Activated CD4-positive, CD25-positive, alpha-beta regulatory T cell (primary cell): ENCODE measurements at places on chromosomes 3 and 15.

- DNase-seq: no peak
Measured at GRCh38 chr15:95281470-95281869, 1049.0 kb upstream of the NR2F2 start.

DNA sequence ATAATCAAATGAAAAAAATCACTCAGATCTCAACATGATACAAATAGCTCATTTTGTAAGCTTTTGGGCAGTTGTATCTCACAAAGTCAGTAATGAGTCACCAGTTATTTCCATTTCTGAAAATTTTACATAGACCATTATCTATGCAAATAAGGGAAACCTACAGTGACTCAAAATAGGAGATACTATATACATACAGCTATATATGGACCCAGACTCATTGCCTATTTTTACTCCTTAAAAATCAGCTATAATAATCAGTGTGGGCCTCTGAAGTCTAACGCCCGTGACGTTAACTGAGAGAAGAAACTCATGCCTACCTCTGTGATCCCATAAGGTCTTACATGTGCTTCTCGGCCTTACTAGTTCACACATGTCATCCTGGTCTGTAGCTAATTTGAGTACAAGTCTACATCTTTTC, 31.6 kb downstream of the LRIG1 start:
- no peak for DNase-seq

DNA sequence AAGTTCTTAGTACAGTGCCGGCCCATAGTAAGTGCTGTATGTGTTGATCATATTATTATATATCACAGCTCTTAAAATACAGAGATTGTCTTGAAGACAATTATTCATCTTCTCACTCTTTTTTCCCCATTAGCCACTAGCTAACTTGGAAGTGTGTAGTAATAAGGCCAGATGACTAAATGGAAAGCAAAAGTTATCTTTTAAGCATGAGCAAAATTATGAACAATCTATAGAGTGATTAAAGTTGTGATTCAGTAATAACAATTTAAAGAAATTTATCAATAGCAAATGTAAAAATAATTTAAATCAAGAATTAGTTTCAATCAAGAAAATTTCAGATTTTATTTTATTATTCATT, 630.9 kb upstream of the TBL1XR1 start:
- no peak for DNase-seq

GRCh38 chr3:24846286-24846860, 351.7 kb upstream of the THRB start:
- DNase-seq: no peak

GRCh38 chr15:65620833-65621232, 905 bp upstream of the SLC24A1 start:
- DNase-seq: no peak

DNA sequence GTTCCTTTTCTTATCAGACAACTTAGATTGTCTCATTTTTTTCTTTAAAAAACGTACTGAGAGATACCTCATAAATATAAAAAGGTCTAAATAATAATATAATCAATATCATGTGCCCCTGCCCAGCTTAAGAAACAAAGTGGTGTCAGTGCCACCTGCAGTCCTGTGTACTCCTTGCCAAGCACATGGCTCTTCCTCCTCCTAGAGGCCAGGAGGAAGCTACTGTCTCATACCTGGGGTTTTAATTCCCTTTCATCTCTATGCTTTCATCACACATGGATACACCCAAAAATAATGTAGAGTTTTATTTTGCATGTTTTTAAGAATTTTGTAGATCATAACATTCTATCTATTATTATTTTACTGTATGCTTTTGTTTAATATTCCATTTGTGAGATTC, 98.6 kb upstream of the C15orf61 start:
- DNase-seq: no peak

DNA sequence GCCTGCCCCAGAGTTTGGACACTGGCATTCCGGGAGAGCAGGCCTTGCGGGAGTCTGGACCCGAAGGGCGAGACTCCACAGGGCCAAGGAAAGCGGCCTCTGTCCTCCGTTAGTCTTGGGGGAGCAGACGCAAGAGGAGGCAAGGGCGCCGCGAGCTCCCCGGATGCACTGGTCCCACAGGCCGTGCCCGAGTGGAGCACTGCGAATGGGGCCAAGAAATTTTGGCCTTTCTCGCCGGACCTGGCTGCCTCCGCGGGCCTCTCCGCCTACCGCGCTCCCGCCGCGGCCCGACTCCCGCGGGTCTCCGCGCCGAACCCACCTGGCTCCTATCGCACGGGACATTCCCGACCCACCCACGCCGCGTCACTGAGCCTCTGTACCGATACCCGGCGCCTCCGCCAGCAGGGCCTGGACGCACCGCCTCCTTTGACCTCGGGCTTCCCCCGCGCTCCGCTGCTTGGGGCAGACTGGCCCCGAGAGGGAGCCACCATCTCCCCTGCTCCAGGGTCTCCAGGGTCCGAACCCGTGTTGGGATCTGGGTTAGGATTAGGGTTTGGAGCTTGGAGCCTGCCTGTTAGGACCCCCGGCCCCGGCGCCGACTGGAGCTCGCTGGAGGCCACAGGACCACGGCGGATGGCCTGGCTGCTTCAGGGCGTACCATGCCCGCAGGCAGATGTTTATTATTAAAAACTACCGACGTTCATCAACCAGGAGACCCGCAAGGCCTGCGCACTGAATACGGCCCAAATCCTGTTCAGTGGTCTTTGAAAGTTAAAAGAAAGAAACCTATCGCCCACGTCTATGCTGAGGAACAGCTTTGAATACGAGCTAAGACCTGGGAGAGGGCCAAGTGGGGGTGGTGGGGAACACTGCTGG, 11.7 kb downstream of the SHOX2 start:
- DNase-seq: no peak

DNA sequence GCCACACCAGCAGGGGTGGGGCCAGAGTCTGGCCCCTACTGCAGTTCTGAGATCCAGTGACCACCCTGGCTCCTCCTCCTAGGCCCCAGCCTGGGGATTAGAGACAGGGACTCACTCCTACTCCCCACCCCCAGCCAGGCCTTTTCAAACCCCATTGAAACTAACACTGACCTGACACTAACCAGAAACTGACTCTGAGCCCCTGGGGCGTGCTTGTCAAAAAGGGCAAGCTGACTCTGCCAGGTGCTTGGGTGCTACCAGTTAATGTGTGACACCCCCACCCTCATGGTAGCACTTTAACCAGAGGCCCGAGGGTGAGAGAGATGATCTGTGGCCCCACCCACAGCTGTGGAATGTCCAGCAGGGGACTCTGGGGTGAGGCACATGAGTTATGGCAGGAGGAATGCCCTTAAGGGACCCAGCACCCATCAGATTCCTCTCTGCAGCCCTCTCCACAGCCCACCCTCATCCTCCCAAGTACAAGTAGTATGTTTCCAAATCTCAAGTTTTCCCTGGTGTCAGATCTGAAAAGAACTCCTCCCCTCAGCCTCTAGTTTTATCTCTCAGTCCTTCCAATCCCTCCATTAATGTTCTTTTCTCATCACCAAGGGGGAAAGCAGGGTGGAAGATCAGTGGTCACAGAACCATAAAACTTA, 1.4 kb downstream of the PTH1R start:
- no peak for DNase-seq

- DNase-seq: no peak
Measured at GRCh38 chr3:25692341-25692740, 27.6 kb upstream of the TOP2B start.

- DNase-seq: no peak
Measured at GRCh38 chr3:52204337-52205073, 6.5 kb downstream of the ALAS1 start.

GRCh38 chr3:24657870-24658510, 163.3 kb upstream of the THRB start:
- DNase-seq: no peak

GRCh38 chr15:29656636-29657475, 165.4 kb downstream of the TJP1 start:
- no peak for DNase-seq

DNA sequence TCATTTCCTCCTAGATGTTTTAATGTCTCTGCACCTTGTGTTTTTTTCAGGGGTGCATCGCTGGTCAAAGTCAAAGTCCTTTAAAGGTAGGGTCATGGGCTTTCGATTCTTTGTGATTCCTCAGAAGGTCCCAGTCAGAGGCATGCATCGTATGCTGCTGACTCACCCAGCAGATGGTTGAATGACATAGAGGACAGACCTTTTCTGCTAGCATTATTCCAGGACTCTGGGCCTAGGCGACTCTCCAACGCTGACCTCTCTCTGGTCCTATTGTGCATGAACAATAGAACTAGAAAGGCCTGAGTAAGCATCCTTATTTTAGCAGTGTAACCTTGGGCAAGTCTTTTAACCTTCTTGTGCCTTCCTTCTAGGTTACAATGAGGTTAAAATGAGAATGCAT, 75.9 kb downstream of the DGKG start:
- no peak for DNase-seq

DNA sequence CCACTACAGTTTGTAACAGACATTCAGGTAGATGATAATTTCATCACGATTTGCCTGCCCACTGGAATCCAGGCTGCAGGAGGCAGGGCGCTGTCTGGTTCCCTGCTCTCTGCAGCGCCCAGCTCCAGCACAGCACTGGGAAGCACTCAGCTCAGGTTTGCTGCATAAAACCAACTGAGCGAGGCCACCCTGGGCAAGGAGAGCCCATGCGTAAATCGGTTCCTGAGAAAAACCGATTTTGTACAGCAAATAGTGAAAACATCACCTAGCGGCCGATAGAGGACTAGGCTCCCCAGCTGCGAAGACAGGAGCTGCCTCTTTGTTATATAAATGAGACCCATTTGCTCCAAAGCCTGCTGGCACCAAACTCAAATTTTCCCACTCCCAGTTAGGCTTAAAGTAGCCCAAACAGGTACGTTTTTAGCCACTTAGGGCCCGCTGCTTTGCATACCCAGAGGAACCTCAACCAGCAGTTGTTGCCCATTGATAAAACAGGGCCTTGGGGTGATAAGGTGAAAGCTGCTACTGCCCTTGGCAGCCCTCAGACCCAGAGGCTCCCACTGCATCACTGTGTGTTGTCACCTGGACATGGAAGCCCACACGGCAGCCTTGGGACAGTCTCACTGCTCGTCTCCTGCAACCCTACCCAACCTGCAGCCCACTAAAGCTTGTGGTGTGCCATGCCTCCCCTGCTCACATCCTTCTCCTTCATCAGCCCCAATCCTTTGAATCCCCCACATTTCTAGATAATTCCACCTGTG, 47.5 kb downstream of the ALDH1L1 start:
- no peak for DNase-seq

- no peak for DNase-seq
Measured at GRCh38 chr15:78840661-78841375, 29.6 kb upstream of the ADAMTS7 start.

GRCh38 chr3:175493301-175493700, 634.2 kb downstream of the NAALADL2 start:
- no peak for DNase-seq

DNA sequence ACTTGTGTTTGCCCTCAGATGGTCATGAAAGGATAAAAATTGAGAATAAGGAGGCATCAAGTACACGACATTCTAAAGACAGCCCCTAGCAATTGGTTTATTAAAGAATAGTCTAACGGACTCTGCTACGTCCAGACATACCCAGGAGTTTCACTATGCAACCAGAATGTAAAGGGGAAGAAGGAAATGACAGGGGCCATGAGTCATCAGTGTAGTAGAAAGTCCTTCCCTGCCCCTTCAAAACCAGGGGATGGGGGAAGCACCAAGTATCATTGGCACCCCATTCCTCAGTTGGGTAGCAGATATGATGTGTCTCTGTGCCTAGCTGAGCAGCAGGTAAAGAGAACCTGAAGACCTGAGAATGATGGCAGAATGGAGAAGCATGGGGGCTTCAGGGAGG, 367.4 kb downstream of the IL20RB start:
- DNase-seq: no peak

DNA sequence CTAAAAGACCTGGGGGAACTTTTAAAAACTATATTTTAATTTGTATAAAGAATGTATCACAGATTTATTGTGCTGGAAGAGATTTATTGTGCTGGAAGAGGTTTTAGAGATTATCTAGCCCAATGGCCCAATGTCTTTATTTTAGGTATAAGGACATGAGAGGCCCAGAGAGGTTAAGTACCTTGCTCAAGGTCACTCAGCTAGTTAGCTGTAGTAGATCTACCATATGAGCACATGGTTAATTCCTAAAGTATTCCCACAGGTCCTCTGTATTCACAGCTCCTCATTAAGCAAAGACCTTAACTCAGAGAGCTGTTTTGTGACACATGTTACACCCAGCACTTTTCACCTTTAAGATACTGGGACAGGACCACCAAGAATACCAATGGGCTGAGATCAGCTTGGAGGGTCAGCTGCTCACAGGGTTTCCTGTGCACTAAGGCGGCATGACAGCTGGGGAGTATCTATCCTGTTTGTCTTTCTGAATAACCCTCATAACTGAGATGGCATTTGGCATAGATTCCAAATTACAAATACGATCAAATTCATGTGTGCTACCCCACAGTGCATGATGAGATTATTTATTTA, 143.1 kb upstream of the TBL1XR1 start:
- DNase-seq: no peak

DNA sequence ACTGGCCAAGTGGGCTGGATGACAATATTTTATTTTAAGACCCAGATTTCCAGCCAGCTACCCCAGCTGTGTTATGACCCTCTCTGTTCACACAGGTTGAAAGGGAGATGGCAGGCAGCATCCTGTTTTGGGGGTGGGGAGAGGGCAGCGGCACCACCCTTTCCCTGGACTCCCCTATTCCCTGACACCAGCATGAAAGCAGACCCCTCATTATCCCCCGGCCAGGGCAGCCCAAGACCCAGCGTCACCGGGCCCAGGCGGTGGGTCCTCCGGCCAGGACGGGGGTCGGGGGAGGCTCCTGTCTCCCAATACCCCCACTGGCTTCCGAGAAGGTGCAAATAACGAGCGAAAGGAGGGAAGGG, 127.6 kb upstream of the MEF2A start:
- DNase-seq: no peak

DNA sequence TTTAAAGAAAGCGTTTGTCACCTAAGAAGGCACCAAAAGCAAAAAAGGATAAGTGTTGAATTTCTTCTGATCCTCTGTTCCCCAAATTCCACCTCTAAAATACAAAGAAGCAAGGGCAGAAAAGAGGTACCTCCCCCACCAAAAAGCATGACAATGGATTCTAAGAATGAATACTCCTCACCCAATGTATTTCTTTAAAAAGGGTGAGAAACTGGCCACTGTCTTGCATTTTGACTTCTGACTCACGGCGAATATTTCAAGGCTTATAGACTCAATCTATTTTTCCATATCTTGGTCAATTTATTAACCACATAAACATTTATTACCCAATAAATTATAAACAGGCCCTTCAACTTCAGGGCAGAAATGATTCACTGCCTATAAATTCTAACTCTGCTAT, 131.1 kb downstream of the NR1I2 start:
- no peak for DNase-seq

GRCh38 chr15:92102395-92102755, 248.9 kb downstream of the SLCO3A1 start:
- no peak for DNase-seq
